ENCODE measurements at places on chromosomes 1 and 21. TPM values are rescaled to one million over a fixed set of nuclear protein-coding genes. Genes with fewer than 3 reads are reported as not detected.
A peak's percentile ranks its signal among the peaks of the same experiment; 100 is the strongest.

- peaks cover 9% of the 10 kb centered on the region for H3K4me1 ChIP-seq
- H3K4me3 ChIP-seq = no peak overlapping the region
- no peak for DNase-seq
- H3K27ac ChIP-seq = no peak overlapping the region
- peaks cover 17% of the 10 kb centered on the region for H3K36me3 ChIP-seq
Observed at GRCh38 chr1:233135833-233136232, 159.7 kb downstream of the PCNX2 start.

Gene AMPD1
- not detected for total RNA-seq

DNA sequence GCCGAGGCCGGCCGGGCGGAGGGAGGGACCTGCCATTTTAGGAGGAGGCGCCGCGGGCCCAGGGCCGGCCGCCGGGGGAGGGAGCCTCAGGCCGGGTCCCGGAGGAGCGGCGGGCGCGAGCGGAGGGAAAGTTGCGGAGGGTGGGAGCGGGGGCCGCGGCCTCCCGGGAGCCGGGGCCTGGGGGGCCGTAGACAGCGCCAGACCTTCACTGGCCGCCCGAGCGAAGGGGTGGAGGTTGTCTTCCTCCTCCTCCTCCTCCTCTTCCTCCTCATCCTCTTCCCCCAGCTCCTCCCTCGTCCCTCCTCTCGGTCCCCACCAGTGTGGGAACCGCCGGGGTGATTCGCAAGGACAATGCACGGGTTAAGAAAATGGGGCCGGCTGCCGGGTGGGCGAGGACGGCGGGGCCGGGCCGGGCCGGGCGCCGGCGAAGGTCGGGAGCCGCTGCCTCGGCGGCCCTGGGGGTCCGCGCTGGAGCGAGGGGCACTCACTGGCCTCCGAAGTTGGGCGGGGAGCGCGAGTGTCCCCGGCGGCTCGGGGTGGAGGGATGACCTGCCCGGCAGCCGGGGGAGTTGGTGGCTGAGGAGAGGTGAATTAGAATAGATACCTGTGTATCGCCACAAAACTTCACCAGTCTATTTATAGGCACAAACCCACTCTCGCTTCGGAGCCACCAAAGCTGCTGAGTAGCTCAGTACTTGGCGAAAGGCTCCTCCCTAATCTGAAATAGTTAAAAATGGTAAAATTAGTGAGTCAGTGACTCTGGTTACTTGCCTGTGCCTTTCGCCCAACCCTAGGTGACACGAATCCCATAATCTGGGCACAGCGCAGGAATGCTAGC, 1.3 kb downstream of the DYRK1A start:
- H3K27me3 ChIP-seq = no peaks in the 10 kb centered on the region
- H3K36me3 ChIP-seq = no peaks in the 10 kb centered on the region

- H3K36me3 ChIP-seq = no peaks in the 10 kb centered on the region
- peak overlapping the region; percentile 28 for H3K4me3 ChIP-seq
- H3K27me3 ChIP-seq = peaks cover 96% of the 10 kb centered on the region
- no peak for DNase-seq
- peak overlapping the region; percentile 15 for H3K27ac ChIP-seq
Observed at GRCh38 chr1:50424045-50424883, 1.0 kb upstream of the DMRTA2 start.

GRCh38 chr1:8443558-8444194, 125.8 kb downstream of the SLC45A1 start:
- peaks cover 21% of the 10 kb centered on the region for H3K4me1 ChIP-seq
- DNase-seq = no peak
- no peak overlapping the region for H3K4me3 ChIP-seq
